ENCODE measurements at places on chromosomes 4 and X.

GRCh38 chr4:185190306-185190856 lies 13.4 kb downstream of the CFAP97 start:
- no peak for DNase-seq

- no peak for DNase-seq
Observed at GRCh38 chrX:26848511-26848910, 614.6 kb downstream of the PPP4R3C start.

GRCh38 chrX:14300376-14300775 lies 229.0 kb upstream of the GLRA2 start:
- no peak for DNase-seq

- DNase-seq, result no peak
Observed at GRCh38 chrX:105121186-105121585, 99.3 kb downstream of the TEX13A start.

DNA sequence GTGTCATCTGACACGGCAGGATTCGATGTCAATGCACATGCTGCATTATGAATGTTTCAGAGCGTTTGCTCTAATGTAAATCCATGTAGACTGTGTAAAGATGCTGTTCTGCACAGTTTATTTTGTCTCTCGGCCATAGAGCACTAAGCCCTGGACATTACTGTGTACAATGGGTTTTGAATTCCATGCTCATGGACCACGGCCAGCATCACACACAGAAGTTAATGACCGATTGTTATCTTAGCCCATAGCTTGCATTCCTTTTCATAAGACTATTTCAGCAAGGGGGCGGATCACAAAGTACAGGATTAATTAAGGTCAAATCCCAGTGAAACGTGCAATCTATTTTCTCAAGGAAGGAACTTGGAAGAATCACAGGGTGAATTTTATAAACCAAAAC lies 286.1 kb upstream of the TENM3 start:
- no peak for DNase-seq

DNA sequence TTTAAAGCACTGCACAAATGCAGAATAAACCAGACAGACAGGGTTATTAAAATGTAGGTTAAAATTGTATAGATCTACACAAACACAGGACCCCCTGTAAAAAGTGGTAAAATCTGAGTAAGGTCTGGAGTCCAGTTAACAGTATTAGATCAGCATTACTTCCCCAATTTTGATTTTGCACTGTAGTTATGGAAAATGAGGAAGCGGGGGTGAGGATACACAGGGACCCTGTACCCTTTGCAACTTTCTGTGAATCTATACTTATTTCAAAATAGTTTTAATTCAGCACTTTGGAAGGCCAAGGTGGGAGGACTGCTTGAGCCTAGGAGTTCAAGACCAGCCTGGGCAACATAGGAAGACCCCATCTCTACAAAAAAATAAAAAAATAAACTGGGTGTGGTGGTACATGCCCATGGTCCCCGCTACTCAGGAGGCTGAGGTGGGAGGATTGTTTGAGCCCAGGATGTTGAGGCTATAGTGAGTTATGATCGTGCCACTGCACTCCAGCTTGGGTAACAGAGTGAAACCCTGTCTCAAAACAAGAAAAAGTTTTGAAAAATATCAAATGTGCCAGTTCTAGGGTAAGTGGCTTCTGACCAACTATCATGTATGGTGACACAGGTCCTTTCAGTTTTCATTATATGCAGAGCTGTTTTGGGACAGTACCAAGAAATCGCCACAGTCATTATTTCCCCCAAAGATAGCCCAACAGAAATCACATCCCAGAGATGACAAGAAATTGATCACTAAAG lies 17.7 kb downstream of the SEL1L3 start:
- DNase-seq, result no peak

GRCh38 chrX:149829751-149830191 lies 48.0 kb downstream of the MAGEA9 start:
- no peak for DNase-seq

DNA sequence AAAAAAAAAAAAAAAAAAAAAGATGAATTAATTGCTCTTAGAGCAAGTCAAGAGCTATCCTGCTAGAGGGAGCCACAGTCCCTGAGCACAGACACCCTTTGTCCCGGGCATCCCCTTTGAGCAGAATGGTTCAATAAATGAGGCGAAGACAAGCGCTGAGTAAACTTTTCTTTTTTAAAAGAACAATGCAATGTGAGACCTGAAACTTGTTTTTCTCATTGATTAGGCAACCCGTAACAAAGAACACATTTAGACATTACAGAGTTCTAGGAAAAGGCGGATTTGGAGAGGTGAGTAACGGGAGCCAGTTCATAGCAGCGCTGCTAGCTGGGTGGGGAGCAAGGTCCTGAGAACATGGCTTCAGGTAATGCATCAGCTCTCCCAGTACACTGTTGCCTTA lies 46.1 kb downstream of the GRK4 start:
- no peak for DNase-seq

DNA sequence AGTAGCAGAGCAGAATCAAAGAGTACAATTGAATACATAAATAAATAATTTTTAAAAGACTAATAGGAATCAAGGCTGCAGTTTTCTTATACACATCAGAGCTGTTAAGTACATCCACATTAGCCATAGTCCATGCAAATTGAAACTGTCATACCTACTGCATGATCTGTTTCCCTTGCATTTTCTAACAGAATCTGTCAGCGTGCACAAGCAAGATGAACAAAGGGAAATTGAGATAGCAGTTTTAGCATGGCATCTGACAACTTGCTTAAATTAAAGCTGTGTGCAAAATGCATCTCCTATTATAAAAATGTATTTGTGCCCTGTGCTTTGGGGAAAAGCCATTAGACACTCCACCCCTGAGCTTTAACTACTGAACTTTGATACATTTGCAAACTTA lies 703.5 kb upstream of the GRID2 start:
- no peak for DNase-seq

DNA sequence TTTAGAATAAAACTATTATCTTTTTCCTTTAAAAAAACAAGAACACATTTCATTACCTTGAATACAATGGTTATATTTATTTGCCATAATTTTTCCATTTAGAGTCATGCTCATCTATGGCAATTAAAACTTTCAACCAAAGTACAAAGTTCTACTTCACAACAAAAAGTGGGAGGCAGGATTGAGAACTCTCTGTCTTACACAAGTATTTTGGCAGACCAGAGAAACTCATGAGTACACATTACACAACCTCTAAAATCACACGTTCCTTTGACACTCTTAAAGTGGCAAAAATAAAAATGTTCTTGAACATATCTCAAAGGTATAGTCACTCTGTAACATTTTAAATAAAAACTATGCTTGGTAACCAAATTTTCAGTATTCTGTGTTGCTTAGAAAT lies 213.4 kb downstream of the IL15 start:
- no peak for DNase-seq

- no peak for DNase-seq
Observed at GRCh38 chr4:110119337-110119736, 79.1 kb downstream of the ELOVL6 start.

GRCh38 chr4:87006426-87006675 lies 71.5 kb downstream of the AFF1 start:
- DNase-seq, result no peak
